Omental fat pad (tissue), 4 donors: ENCODE measurements at places on chromosomes 6 and 20. TPM values are rescaled to one million over a fixed set of nuclear protein-coding genes. Genes with fewer than 3 reads are reported as not detected.

PACSIN1 gene
- not detected for total RNA-seq

CLIC5 gene
- total RNA-seq, result 14.8 TPM

OR2H2 gene
- not detected for total RNA-seq

CFAP206 gene
- 0.37 TPM for total RNA-seq
